ENCODE measurements at places on chromosomes 13 and 19.
A peak's percentile ranks its signal among the peaks of the same experiment; 100 is the strongest.

DNA sequence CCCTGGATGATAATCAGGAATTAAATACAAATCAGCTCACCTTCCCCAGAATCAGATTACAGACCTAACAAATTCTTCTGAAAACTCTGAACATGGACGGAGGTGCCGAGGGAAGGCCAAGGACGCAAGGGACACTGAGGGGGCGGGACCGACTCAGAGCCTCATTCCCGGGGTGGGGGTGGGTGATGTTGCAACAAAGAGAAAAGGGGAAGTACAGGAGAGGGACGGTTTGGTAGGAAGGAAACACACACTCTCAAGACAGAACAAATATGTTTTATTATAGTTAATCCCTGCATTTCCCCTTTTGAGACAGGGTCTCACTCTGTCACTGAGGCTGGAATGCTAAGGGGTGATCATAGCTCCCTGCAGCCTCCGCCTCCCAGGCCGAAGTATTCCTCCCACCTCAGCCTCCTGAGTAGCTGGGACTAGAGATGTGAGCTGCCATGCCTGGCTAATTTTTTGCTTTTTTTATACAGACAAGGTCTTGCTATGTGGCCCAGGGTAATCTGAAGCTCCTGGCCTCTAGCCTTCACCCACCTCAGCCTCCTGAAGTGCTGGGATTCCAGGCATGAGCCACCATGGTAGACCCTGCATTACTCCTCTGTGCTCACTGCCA, 786 bp upstream of the LILRA2 start:
- no peak for DNase-seq

DNA sequence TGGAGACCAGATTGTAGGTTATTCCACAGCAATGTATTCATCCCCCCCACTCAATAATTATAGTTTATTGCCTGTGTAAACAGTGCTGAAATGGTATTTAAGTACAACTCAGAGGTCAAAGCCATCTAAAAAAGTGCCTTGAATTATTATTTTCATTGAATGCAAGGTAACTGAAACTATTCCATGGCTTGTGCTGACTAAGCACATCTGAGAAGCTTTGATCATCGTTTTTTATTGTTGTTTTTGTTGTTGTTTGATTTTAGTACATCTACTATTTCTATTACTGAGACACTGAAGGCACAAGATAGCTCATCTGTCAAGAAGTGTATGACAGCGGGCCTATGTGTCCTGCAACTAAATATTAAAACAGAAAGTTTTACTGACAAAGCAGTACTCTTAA, 308.0 kb downstream of the OXGR1 start:
- DNase-seq, result no peak

GRCh38 chr19:17926044-17926443, 6.8 kb upstream of the CCDC124 start:
- no peak for DNase-seq

GRCh38 chr13:51934461-51935087, 72.8 kb downstream of the CCDC70 start:
- no peak for DNase-seq

DNA sequence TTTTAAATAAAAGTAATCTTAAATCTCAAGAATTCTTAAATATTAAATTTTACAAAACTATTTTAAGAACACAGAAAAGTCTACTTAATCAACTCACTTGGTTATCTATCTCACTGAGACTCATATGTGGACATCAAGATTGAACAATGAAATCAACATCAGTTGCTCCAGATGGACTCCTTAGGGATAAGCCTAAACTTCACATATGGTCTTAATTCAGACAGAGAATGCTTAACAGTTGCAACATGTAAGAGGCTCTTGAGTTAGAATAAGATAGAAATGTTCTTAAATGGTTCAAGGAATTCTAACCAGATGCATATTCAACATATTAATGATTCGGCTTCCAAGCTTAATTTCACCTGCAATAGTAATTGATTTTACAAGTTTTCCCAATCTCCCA, 1730.9 kb downstream of the PCDH9 start:
- no peak for DNase-seq

DNA sequence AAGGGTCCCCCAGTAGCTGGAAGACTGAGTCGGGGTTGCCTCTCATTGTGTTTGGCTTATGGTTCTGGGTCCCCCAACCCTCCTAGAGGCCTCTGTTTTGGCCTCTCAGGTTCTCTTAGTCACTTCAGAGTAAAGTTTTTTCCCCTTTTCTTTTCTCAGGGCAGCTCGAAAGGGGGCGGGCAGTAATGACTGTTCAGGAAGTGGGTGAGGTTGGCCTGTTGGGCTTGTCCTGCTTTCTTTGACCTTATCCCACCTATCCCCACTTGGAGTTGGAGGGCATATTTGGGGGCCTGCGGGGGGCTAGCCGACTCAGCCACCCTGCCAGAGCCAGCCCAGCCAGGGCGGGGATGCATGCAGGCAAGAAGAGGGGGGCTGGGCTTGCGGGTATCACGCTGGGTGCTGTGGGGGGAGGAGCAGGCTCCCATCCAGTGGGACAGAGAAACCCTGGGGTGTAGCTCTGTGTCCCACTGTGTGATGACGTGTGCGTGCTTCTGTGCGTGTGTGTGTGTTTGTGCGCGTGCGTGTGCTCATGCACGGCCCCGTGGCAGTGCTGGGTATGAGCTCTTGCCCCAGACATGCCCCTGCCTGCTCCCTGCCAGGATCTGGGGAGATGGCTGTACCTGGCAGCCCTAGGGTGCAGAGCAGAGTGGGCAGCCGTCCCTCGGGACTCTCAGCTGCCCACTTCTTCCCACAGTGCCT, 1.4 kb downstream of the CIC start:
- peak; percentile 75 for DNase-seq

DNA sequence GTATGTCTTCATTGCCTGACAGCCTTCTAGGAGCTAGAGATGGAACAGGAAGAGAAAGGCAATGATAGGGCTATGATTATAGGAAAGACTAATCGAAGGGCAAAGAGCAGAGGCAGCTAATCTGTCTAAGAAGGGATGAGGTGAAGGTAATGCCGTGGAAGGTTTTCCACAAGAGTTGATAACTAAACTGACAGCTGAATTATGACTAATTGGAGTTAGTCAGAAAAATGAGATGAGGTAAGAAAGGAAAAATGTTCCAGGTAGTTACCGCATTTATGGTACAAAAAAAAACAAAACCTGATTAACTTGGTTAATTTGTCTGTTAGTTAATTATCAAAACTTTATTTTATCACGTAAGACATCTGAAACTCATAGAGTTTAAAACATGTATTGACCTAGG, 260.3 kb downstream of the SLITRK6 start:
- DNase-seq, result no peak

- no peak for DNase-seq
These were observed 17.9 kb upstream of the LILRB1 start for GRCh38 chr19:54612428-54612827.

DNA sequence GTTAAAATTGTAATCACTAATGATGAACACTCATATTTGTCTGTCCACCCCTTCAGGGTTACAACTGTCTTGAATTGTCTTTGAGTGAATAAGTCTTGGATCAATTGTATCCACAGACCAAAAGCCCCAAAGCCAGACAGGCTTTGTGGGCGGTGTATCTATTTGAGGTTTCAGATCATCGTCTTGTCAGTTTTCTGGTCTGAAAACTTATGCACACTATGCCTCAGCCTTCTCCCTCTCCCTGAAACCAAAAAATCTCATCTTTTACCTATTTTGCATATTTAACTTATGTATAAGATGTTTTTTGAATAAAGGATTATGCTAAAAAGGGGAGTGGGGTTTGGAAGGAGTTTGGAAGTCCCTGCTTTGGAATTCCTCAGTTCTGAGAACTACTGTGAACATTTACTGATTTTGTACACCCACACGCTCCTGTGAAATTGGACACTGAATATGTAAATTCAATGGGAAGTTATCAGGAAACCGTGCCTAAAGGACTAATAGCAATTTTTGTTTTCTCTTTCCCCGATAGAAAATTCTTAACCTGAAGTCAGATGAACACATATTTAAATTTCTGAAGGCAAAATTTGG, 52.1 kb downstream of the DPY19L3 start:
- no peak for DNase-seq

DNA sequence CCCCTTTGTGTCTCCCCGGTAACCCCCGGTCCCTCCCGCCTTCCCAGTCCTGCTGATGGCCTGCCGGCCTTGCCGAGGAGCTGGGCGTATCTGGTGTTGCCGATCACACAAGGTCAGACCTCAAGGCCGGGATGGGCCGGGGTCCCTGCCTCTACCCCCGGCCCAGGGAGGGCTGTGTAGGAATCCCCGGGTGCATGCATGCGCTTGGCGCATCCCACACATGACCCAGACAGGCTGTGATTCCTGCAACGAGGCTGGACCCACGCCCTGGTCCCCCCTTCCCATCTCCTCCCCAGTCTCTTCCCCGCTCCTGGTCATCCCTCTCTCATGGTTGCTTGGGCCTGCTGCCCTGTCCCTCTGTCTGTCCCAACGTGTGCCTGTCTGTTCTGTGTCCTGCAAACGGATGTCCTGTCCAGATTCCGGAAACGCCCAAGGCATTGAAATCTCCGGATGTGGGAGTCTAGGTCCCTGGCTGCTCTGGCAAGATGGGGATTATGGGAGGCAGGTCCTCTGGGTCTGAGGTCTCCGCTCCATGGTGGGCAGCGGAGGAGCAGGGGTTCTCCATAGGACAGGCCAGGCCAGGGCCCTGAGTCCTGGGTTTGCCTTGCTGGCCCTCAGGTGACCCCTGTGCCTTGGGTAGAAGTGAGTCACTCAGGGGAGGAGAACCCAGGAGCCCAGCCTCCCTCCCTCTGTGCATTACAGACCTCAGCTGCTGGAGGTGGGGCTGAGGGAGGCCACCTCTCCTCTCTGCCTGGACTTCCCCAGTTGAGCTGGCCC, 1.6 kb downstream of the PKN1 start:
- peak; percentile 54 for DNase-seq

GRCh38 chr19:30696514-30696913, 324.3 kb downstream of the ZNF536 start:
- no peak for DNase-seq

DNA sequence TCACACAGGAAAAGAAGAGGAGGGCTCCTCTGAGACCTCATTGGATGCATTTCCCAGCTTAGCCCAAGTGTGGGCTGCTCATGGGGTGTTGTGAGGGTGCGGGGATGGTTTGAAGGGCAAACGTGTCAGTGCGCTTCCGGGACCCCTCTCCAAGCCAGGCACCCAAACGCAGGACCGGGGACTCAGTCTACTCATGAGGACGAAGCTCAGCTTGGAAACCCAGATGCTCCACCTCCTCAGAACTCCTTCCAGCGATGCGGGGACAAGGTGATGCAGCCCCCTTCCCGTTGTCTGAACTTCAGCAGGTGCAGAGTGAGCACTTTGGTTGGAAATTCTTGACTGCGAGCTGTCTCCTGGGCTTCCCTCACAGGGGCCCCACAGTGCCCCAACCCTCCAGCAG, 33.1 kb upstream of the MTIF3 start:
- no peak for DNase-seq

DNA sequence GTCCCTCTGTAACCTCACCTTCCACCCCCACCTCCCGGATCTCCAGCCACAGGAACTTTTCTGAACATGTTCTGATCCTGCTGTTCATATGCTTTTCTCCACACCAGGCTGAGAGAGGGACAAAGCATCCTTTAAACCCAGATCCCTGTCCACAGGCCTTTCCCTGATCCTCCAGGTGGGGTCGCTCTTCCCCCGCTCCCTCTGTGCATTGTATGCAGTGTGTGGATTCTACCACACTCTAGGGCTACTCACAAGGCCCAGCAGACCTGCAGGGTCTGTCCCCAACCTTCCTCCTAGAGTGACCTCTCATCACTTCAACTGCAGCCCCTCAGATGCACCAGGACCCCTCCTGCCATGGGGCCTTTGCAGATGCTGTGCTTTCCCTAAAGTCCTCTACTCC, 1200.6 kb downstream of the UQCRFS1 start:
- DNase-seq, result no peak

DNA sequence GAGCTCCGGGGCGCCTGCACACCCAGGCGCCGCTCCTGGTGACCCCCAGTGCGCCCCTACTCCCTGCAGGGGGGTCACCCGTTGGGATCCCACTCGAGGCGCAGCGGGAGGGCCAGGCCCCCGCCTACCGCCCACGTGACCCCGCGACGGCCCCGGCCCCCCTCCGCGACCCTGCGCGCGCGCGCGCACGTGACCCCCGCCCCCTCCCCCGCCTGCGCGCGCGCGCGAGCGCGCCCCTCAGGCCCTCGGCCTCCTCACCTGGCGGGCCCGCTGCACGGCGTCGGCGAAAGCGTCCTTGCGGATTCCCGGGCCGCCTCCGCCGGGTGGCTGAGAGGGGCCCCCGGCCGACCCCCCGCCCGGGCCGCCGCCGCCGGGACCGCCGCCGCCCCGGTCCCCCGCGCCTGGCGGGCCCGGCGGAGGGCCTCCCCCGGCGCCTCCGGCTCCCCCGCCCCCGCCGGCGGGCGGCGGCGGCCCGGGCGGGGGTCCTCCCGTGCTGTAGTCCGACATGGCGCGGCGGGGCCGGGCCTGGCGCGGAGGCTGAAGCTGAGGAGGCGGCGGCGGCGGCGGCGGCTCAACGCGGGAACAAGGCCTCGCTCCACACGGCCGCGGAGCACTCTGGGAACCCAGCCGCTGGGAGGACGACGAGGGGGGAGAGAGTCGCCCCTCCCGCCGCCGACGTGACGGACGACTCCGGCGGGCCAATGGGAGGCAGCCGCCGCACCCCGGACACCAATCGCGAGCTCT, at the start of gene KHSRP:
Gene KHSRP, minus strand, starts transcription at position 617 of the 744 bp plus-strand sequence. Its CDS starts 110 bp downstream, at position 507.
- DNase-seq, result no peak

DNA sequence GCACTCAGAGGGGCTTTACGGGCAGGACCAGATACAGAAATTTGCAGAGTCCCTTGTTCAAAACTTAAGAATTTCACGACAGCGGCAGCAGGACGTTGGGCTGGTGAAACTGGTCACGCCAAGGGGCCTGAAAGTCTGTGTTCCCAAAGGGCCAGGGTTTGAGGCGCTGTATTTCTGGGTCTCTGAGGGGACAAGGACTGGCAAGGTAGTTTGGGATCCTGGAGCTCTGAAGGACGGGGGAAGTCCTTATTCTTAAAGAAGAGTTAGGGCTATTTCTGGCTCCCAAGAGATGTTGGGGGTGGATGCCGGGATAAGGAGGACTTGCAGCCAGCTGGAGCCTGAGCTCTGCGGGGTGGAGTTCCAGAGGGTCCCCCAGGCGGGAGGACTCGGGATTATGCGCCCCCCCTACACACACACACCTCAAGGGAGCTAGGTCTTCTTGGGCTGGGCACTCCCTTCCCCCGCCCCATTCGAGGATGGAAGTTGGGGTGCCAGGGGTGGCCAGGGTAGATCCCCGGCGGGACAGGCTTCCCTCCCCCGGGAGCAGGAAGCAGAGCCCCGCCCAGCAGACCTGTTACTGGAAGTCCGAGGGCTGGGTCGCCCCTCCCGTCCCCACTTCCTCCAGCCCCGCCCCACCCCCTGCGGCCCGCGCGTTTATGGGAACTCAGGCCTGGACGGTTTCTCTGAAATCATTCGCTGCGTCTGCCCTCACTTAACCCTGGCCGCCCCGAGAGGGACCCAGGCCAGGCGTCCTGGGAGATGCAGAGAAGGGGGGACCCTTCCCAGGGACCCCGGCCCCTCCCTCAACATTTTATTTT, 5.6 kb downstream of the BCL3 start:
- peak; percentile 59 for DNase-seq

DNA sequence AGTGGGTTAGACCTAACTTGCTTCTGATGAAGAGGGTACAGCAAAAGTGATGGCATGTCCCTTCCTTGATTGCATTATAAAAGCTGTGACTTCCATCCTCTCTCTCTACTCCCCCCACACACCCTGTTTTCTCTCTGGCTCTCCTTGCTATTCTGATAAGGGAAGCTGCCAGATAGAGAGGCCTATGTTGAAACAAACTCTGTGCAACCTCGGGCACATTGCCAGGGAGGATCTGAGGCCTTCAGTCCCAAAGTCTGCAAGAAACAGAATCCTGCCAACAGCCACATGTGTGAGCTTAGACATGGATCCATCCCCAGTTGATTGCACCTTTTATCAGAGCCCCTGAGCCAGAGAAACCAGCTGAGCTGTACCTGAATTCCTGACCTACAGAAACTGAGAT, 44.8 kb upstream of the ARGLU1 start:
- DNase-seq, result no peak
